ENCODE measurements at places on chromosomes 12 and 14.
A peak's percentile ranks its signal among the peaks of the same experiment; 100 is the strongest.

- no peak for DNase-seq
Observed at GRCh38 chr14:103259801-103260628, 74.0 kb upstream of the EIF5 start.

- no peak for DNase-seq
Observed at GRCh38 chr14:93703941-93704340, 84.3 kb downstream of the PRIMA1 start.

DNA sequence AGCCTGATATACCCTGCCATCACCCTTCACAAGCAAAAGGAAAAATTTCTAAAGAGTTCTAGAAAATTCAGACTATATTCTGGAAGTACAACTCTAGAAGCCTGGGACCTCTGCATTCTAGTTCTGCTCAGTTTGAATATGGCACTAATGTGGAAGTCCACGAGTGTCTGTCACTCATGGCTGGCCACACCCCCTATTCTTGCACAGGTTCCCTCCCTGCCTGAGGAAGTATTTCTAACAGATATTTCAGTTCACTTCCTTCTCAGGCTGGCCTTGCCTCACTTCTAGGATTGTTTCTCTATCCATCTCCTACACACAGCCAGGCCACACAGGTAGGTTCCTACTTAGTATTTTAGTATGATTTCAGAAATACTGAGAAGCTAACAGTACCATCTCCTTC is 67.4 kb downstream of the PHLDA1 start:
- no peak for DNase-seq

DNA sequence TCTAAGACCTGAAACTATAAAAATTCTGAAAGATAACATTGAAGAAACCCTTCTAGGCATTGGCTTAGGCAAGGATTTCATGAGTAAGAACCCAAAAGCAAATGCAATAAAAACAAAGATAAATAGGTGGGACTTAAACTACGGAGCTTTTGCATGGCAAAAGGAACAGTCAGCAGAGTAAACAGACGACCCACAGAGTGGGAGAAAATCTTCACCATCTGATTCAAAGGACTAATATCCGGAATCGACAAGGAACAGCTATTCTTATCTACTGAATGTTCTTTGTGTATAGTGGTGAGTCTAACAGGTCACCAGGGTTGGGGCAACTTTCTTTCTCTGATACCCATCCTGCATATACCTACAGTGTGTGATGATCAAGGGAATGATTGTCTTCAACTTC is 198.6 kb downstream of the CCDC91 start:
- DNase-seq: no peak

- no peak for DNase-seq
Observed at GRCh38 chr12:107378609-107379008, 285.3 kb upstream of the CRY1 start.

DNA sequence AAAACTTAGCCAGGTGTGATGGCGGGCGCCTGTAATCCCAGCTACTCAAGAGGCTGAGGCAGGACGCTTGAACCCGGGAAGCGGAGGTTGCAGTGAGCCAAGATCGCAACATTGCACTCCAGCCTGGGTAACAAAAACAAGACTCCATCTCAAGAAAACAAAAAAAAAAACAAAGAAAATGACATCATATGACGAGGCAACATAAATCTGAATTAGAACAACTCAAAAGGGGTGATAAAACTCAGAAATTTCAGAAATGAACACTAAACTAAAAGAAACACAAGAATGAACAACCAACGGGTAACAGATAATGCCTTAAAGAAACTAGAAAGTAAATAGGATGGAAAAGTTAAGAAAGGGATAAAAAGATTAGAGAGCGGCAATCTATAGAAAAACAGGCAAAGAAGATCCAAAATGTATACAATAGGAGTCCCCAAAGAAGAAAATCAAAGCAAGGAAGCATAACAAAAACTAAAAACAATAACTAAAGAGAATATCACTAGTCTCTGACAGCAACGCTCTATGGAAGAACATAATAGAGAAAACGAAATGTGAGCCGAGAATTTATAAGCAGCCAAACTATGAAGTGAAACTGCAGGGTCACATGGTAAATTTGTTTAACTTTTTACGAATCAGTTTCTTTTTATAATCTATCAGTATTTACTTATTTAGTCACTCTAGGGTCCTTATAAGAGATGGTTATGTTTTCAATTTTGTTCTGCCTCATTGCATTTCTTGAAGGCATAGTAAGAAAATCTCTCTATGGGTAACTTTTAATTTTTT is 45.7 kb downstream of the SPPL3 start:
- DNase-seq: no peak

- DNase-seq: peak; percentile 21
Observed at GRCh38 chr14:88614218-88614907, 51.5 kb downstream of the ZC3H14 start.

- DNase-seq: peak; percentile 81
Observed at GRCh38 chr12:49198431-49199155, 9.7 kb upstream of the TUBA1A start.

DNA sequence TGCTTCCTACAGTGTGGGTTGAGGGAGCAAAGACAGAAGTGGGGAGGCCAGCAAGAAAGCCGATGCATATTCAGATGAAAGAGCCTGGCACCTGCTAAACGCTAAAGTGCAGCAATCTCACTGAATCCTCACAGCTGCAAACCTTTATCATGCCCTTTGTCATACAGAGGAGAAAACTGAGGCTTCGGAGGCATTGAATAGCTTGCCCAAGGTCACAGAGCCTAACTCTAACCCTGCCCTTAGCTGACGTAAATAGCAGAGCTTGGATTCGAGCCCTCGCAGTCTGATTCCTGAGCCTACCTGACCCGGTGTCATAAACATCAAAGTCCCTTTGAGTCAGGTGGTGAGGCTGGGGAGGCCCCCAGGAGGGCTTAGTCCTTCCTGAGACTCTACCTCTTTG is 54.9 kb downstream of the CMKLR1 start:
- DNase-seq: no peak

- no peak for DNase-seq
Observed at GRCh38 chr14:24411443-24412389, 12.9 kb downstream of the NYNRIN start.

DNA sequence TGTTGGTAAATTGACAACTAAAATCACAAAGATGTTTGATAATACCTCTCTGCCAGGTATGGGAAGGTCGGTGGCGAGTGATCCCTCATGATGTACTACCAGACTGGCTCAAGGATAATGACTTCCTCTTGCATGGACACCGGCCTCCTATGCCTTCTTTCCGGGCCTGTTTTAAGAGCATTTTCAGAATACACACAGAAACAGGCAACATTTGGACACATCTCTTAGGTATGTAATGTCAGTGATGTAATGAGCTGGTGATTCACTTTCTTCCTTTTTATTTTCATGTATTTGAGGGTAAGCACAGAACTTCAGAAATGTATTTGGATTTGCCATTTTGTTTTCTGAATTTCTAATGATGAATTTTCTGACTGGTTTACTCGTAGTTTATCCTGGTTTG is 42.6 kb upstream of the LRTM2 start:
- peak; percentile 55 for DNase-seq

DNA sequence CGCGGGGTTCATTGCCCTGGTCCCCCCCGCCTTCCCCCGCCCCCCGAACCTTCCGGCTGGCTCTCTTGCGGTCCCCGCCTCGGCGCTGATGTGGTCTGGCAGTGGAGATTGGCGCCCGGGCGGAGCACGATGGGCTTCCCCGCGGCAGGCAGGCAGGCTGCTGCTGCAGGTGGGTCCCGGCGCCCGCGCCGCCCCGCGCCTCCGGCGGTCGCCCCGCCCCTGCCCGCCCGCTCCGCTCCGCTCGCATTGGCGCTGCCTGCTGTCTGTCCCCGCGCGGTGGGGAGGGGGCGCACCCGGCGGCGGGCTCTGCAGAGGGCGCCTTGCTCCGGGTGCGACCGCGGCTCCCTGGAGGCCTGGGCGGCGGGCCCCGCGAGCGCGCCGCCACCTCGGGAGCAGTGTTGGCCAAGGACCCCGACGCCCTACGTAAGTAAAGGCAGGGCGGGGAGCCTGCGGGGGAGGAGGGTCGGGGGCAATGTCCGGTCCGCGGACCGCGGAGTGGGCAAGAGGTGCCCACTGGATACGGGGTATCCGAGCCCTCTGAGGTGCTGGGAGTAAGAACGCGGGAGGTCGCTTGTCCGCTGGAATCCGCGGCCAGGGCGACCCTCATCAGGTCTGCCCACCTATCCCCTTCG is at the start of gene AKAP5:
Gene AKAP5, plus strand, starts transcription at position 309 of the 632 bp plus-strand sequence. CDS start 2,896 bp downstream, outside the sequence.
- no peak for DNase-seq

DNA sequence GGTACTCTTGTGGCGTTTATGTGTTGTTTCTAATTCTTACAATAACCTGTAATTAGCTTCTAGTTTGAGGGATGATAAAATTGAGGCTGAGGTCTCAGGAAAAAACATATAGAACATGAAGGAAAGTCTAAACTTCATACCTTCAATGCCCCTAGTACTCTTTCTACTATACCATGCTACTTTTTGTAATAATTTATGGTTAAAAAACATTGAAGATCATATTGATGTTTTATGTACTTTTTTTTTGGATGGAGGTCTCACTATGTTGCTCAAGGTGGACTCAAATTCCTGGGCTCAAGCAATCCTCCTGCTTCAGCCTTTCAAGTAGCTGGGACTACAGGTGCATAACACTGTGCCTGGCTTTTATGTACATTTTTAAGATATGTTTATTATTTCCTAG is 13.8 kb downstream of the G2E3 start:
- no peak for DNase-seq

DNA sequence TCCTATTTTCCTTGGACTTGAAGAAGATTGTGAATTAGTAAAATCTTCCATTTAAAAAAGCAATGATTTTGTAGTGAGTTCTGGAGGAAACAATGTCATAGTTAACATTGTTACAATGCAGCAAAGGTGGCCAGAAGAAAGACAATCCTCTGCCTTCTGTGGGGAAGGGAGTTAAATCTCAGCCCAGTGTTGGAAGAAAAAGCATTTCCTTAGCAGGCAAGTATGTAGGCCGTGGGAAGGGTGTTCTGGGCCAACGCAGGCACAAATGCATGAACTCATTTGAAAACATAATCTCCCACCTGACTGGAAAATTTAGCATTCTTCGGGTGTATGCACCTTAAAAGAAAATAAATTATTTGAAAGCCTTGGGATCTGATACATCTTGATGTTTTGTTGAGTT is 258.6 kb downstream of the ADAMTS20 start:
- no peak for DNase-seq

GRCh38 chr12:118494776-118495175 is 118.4 kb downstream of the SUDS3 start:
- no peak for DNase-seq

- no peak for DNase-seq
Observed at GRCh38 chr12:117393656-117394055, 32.2 kb upstream of the NOS1 start.

GRCh38 chr12:115869604-115870003 is 407.9 kb downstream of the MED13L start:
- DNase-seq: no peak

GRCh38 chr14:54465654-54466053 is 23.1 kb downstream of the GMFB start:
- DNase-seq: no peak

DNA sequence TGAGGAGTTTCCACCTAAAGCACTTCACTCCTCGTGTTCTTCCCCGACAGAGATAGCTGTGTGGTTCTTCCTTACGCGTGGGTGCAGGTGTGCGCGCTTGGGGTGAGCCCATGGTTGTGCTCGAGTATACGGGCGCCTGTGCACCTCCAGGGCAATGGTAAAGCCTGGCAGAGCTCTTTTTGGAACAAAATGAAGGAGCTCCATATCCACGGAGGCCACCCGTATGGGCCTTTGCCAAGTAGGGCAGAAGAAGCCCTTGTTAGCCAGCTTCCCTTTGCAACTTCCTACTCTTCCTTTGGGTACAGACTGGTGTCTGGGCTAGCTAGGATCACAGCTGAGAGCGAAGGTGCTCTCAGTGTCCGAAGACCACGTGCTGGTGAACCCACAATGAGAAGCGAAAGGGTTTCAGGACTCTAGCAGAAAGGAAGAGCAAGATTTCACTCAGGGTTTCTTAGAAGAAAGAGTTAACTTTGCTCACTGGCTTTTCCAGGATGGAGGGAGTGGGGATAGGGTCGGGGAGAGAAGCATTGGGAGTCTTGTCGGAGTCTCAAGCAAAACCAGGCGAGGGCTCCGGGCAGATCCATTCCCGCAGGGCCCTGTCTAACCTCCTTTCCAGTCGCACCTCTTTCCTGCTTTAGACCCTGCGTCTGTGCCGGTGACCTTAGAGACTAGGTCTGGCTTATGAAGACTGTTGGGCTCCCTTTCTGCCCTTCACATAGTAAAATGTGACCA is 960 bp upstream of the LRFN5 start:
- no peak for DNase-seq

DNA sequence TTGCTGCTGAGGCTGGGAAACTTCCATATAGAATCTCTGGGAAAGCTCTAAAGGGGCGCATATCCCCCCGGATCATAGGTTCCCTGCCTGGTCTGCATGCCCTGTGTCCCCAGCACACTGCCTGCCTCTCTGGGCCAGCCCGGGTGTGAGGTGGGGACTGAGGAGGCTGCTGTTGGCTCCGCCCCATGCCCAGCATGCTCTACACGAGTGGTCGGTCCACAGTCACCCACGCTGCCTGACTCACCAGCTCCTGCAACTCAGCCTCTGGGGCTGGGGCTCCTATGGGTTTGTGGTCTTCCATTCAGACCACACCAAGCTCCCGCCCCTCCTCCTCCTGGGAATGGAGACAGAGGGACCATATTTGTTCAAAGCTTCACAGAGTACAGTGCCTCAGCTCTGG is 88.5 kb upstream of the ANO2 start:
- DNase-seq: no peak

GRCh38 chr12:41799671-41800070 is 345.0 kb downstream of the GXYLT1 start:
- no peak for DNase-seq

- no peak for DNase-seq
Observed at GRCh38 chr14:95237958-95238340, 80.6 kb upstream of the DICER1 start.

DNA sequence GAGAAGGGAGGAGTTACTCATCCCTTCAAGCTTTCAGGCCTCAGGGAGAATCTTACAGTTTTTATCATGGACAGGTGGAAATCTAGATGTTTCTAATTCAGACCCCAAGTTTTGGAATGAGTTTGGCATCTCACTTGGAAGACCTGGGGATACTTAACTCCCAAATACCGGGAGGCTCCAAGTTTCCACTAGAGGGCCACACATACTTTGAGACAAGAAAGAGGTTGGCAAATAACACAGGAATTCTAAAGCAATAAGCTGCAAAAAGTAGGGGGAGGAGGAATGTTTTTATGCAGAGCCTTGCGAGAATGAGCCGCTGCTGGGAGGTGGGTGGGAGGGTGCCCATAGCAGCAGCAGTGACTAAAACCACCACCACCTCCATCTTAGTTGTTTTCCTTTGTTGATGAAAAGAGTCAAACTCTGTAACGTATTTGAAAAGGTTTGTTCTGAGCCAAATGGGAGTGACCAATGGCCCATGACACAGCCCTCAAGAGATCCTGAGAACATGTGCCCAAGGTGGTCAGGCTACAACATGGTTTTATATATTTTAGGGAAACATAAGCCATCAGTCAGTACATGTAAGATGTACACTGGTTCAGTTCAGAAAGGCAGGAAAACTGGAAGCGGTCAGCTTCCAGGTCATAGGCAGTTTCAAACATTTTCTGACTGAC is 34.2 kb upstream of the RNASE1 start:
- no peak for DNase-seq

GRCh38 chr12:42564556-42564955 is 25.0 kb downstream of the PRICKLE1 start:
- DNase-seq: peak; percentile 46

GRCh38 chr12:27965966-27966365 is 6.6 kb downstream of the PTHLH start:
- DNase-seq: no peak

All from AG04450 (cell line).